ENCODE measurements at places on chromosomes 6 and 20.

- DNase-seq = no peak
Observed at GRCh38 chr6:104928141-104928540, 28.8 kb upstream of the LIN28B start.

DNA sequence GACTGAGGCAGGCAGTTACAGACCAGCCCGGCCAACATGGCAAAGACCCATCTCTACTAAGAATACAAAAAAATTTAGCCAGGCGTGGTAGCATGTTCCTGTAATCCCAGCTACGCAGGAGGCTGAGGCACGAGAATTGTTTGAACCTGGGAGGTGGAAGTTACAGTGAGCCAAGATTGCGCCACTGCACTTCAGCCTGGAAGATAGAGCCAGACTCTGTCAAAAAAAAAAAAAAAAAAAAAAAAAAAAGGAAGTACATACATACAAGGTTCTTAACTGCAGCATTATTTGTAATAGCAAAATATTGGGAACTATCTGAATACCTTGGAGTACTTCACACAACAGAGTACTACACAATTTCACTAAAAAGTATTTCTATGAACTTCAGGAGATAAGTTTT lies 183.5 kb upstream of the OLIG3 start:
- DNase-seq = no peak

GRCh38 chr6:12066297-12066696 lies 54.2 kb downstream of the HIVEP1 start:
- DNase-seq = no peak

- no peak for DNase-seq
Observed at GRCh38 chr20:61444637-61445036, 192.6 kb downstream of the CDH4 start.

DNA sequence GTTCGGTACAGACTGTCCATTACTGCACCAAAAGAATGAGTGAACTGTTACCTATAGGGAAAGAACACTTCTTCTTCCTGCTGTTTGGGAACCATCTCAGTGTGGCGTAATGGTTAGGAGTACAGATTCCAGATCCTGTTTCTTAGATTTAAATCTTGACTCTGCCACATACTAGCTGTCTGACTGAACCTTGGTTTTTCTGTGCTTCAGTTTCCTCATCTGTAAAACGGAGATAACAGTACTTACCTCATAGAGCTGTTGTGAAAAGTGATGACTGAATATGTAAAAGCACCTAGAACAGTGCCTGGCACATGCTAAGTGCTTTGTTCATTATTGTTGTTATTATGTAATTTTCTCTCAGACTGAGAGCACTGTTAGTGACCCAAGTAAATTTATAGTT lies 39.8 kb downstream of the STX11 start:
- no peak for DNase-seq

DNA sequence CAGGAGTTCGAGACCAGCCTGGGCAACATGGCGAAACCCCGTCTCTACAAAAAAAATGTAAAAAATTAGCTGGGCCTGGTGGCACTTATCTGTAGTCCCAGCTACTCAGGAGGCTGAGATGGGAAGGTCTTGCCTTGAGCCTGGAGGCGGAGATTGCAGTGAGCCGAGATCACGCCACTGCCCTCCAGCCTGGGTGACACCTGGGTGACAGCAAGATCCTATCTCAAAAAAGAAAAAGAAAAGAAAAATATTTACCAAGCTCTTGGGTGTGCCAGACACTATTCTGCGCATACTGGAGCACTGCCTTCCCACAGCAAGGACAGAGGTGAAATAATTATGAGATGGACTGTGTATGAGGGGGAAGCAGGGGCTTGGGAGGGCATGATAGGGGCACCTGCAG lies 19.6 kb downstream of the POFUT1 start:
- DNase-seq = no peak

GRCh38 chr6:41375598-41376151 lies 40.3 kb downstream of the NCR2 start:
- no peak for DNase-seq

- peak; percentile 59 for DNase-seq
Observed at GRCh38 chr20:44644667-44645131, 6.8 kb downstream of the ADA start.

DNA sequence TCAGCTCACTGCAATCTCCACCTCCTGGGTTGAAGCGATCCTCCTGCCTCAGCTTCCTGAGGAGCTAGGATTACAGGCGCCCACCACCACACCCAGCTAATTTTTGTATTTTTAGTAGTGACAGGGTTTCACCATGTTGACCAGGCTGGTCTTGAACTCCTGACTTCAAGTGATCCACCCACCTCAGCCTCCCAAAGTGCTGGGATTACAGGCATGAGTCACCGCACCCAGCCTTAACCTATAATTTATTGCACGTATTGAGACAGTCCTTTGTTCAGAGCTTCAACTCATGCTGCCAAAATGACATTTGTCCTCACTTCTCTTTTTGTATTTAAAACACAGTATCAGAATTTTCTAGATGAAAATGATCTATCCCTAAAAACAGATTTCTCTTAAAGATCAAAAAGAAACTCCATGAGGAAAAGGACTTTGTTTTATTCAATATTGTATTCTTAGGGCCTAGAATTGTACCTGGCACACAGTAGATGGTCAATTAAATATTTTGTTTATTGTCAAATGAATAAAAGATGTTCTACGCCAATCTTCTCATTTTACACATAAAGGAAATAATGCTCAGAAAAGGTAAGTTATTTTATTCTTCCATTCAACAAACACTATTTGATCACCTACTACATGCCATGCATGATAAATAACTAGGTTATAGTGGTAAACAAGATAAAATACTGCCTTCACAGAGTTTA lies 10.8 kb downstream of the SERAC1 start:
- DNase-seq = no peak
